ENCODE measurements at places on chromosomes 5 and 9.

- DNase-seq: no peak
Observed at GRCh38 chr9:37424204-37424685, 1.7 kb downstream of the GRHPR start.

DNA sequence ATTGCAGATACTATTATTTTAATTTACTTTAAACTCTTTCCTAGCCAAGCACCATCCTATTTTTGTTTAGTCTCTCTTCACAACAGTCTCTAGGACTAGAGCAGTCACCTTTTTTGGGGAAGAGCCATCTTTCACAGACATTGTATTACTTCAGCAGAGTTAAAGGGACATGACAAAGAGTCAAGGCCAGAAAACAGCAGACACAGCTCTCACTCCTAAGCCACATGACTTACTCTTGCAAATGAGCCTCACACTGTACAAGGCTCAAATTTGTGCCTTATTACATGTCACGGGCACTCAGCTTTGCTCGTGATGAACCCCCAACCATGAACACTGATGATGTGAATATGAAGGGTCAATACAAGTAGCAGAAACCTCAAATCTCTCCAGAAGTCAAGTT is 104.3 kb downstream of the ZNF608 start:
- no peak for DNase-seq

- DNase-seq: no peak
Observed at GRCh38 chr5:128143911-128144310, 60.3 kb downstream of the SLC12A2 start.

- DNase-seq: peak; percentile 49
Observed at GRCh38 chr5:35651002-35651756, 33.5 kb downstream of the SPEF2 start.

GRCh38 chr5:154756009-154756867 is 1.1 kb downstream of the LARP1 start:
- peak; percentile 20 for DNase-seq

DNA sequence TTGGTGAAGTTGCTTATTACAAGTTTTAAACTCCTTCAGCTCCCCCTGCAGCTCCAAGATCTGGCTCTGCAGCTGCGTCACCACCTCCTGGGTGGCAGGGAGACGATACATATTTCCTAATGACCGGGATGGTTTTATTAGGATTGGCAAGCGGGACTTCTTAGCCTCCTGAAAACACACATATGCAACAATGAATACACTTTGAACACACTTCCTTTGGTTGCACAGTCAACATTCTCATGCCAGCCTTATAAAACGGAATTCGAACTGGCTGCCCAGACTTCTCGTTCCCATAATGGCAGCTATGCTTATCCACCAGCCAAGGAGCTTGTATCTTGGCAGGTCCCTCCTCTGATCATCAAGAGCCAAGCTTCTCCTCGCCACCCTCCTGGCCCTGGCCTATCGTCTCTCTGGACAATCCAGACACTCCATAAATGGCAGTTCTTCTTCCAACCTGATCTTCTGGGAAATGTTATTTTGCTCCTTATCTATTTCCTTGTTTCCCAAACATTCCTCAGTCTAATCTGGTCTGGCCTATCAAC is 131.9 kb downstream of the CDK5RAP2 start:
- DNase-seq: no peak

GRCh38 chr9:81851340-81851739 is 76.9 kb upstream of the SPATA31D4 start:
- DNase-seq: no peak

GRCh38 chr5:14855366-14855765 is 16.2 kb downstream of the ANKH start:
- DNase-seq: no peak

Data from T-cell (primary cell).